ENCODE measurements at places on chromosomes 3 and 15.

GRCh38 chr15:40389824-40390595, 7.5 kb downstream of the KNSTRN start:
- DNase-seq = no peak

- DNase-seq = no peak
Measured at GRCh38 chr3:69273896-69274295, 112.0 kb downstream of the FRMD4B start.

DNA sequence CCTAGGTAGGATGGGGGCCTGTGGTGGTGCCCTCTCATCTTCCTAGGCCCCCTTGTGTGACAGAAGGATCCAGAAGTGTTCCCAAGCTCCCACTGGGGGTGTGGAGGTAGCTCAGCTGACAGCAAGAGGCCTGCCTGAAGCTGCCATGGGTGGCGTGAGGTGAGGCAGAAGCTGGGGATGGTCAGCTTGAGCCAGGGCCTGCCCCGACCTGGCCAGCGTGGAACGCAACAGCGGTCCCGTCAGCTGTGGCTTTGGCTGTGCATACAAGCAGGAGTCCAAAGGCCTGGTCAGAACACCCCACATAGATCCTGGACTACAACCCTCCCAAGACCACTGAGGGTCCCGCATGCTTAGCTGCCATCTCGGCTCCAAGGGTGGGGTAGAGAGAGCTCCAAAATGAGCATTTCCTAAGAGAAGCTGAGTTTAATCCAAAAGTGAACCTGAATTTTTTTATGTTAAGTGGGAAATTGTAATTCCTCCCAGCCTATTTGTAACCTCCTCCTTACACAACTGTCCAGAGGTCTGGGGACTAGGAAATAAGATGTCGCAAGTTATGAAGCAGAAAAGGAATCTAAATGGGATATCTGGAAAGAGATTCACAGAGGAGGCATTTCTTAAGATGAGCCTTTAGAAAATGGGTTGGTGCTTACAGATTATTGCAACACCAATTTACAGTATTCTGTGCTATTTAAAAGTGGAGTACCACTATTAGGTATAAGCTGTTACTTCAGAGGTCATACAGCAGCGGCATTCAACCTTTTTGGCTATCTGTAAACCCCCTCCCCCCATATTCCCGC, 9.9 kb upstream of the PLA2G4D start:
- no peak for DNase-seq

DNA sequence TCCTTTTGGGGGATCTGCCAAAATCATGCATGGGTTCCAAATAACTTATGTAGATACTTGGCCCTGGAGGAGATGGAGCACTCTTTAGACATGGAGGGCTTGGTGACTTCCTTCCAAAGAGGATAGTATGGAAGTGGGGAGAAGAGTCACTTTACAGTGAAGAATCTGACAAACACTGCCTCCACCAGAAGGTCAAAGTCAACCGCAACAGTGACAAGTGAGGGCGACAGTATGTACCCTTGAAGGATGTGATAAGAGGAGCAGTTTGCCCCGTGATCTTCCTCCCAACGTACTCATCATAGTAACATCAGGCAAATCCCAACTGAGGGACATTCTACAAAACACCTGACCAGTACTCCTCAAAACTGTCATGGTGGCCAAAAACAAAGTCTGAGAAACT, 62.0 kb downstream of the LMCD1 start:
- no peak for DNase-seq

GRCh38 chr3:110932567-110932966, 139.0 kb upstream of the NECTIN3 start:
- no peak for DNase-seq

GRCh38 chr3:165875644-165876043, 38.4 kb upstream of the BCHE start:
- DNase-seq = no peak

- DNase-seq = no peak
Measured at GRCh38 chr15:48010316-48010715, 110.5 kb upstream of the SLC24A5 start.

DNA sequence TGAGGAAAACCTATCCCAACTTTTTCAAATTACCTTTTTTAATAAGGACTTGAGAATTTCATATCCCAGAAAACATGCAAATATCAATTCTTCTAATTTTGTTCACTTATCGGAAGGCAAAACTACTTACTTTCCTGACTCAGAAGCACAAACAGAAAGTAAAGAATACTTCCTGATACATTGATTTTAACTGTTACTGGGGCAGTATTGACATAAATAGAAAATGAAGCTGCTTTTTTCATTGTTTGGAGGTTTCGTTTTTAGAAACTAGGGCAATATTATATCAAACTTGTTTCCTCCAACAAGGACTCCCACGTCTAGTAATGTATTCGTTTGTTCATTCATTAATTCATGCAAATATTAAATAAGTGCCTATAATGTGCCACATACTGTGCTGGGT, 19.1 kb downstream of the PAQR9 start:
- DNase-seq = no peak

GRCh38 chr3:173617490-173617889, 219.9 kb downstream of the NLGN1 start:
- no peak for DNase-seq

DNA sequence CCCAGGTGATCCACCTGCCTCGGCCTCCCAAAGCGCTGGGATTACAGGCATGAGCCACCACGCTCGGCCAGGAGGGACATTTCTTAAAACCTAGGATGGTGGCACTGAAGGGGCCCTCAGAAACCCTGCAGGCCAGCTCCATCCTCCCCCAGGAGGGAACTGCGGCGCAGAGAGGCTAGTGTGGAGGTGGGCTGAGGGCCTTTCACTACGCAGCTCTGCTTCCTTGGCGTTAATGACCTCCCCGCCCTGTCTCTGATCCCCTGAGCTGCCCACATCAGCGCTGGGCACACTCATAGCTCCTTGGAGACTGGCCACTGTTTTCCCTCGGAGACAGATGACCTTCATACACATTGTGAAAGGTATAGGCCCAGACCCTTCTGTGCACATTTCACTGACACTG, 46.2 kb upstream of the MAGEF1 start:
- DNase-seq = no peak

GRCh38 chr15:43776101-43776717, 557 bp downstream of the ELL3 start:
- peak; percentile 79 for DNase-seq

GRCh38 chr3:48405343-48405881, 24.5 kb downstream of the PLXNB1 start:
- no peak for DNase-seq

- DNase-seq = no peak
Measured at GRCh38 chr3:42979044-42979972, at the start of gene GASK1A. TSS of gene GASK1A (plus strand) at chr3:42979311. CDS start at chr3:42979643, 332 bp downstream.

- DNase-seq = no peak
Measured at GRCh38 chr3:14484741-14485140, 55.4 kb downstream of the GRIP2 start.

GRCh38 chr3:177705976-177706823, 508.9 kb upstream of the TBL1XR1 start:
- no peak for DNase-seq

DNA sequence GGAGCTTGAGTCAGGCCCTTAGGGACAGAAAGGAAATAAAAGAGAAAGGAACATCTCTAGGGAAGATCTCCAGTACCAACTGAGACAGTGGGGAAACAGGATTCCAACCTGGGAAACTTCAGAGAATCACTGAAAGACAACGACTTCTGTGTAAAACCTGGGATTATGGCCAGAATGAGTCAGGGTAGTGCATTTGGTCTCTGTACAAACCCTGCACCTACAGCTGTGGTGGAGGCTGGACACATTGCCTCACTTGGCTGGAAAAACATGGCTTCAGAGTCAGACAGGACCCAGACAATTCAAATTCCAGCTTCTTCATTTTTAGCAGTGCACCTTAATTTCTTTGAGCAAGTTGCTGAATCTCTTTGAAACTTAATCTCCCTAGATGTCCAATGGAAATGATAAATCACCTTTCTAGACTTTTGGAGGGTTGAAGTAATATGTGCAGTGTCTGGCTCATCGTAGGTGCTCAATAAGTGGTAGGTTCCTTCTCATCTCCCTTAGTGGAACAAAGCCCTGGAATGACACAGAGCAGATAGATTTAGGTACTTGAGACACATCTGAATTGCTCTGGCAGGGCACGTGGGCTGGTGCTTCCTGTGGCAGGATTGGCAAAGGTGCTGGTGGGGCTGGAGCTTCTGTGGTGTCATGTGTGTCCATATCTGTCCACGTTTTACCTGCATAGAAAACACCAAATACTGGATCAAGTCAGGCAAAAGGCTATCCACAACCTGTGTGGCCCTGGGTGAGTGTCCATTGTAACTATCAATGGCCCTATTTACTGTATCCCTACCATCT, 6.1 kb upstream of the CLSTN2 start:
- DNase-seq = no peak

DNA sequence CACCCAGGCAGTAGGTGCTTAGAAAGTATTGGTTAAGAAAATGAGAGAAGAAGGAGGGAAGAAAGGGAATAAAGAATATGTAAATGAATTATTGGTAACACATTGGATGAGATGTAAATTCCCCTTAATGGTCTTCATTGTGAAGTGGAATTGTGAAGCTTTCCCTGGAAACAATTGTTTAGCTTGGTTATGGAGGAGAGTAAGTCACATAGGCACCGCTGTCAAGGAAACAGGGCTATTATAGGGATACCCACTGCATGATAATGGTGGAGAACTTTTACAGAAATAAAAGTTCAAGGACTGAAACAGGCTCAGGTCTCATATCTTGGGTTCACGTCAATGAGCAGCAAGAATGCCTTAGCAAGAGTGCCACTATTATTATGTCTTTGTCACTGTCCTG, 9.5 kb downstream of the SYNPR start:
- no peak for DNase-seq

- DNase-seq = no peak
Measured at GRCh38 chr3:168813225-168813802, 717.6 kb upstream of the GOLIM4 start.

GRCh38 chr3:106425026-106425425, 556.2 kb upstream of the CBLB start:
- DNase-seq = no peak

- no peak for DNase-seq
Measured at GRCh38 chr3:171145798-171146197, 119.3 kb upstream of the SLC2A2 start.

GRCh38 chr3:20145874-20146273, 40.1 kb downstream of the SGO1 start:
- no peak for DNase-seq

- DNase-seq = no peak
Measured at GRCh38 chr3:189169728-189170127, 2.0 kb upstream of the TPRG1 start.

- no peak for DNase-seq
Measured at GRCh38 chr15:56871867-56872266, 46.6 kb upstream of the TCF12 start.

- no peak for DNase-seq
Measured at GRCh38 chr3:52524258-52524751, 9.4 kb downstream of the NT5DC2 start.

DNA sequence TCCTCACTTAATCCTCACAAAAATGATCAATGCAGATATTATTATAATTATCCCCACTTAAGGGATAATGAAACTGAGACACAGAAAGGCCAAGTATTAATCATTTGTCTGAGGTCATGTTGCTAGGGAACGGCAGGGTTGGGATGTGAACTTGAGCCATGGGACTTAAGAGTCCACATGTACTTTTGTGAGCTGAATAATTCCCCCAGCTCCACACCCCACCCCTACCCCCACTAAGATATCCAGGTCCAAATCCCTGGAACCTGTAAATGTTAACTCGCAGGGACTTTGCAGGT, 290.5 kb upstream of the GADL1 start:
- no peak for DNase-seq

DNA sequence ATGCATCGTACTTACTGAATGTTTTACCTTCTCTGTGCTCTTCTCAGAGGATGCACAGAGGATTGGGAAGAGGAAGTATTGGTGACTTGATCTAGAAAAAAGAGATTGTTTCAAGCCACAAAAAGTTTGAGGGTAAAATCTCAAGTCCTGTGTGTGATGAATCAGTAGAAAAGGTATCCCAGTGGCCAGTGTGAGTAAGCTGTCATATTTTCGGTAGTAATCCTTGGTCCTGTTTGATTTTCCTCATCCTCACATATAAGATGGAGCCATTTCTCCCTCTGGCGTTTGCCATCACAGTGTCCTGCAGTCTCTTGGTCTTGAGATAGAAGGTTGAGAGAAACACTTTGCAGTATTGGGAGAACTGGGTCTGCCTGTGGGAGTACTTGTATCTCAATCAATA, 166.8 kb downstream of the LPP start:
- no peak for DNase-seq

- DNase-seq = no peak
Measured at GRCh38 chr15:82021992-82022391, 23.8 kb downstream of the MEX3B start.

DNA sequence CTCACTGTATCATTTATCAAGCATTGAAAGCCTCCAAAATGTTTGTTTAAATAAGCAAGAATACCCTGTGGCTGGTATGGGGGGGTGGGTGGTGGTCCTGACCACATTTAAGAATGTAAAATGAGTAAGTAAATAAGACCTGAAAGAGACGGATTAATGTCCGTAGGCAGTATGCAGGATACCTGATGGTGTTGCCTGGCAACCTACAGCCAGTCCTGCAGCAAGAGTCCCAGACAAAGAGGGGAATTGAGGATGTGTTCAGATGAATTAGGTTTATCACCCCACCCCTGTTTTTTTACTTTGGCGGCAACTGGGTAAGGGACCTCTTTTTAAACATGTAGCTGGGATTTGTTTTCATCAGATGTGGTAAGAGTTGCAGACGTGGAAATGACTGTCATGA, 99.8 kb upstream of the BFSP2 start:
- DNase-seq = no peak

GRCh38 chr15:39629371-39629770, 48.5 kb downstream of the THBS1 start:
- no peak for DNase-seq

- DNase-seq = no peak
Measured at GRCh38 chr3:149828390-149828789, 15.4 kb downstream of the RNF13 start.

DNA sequence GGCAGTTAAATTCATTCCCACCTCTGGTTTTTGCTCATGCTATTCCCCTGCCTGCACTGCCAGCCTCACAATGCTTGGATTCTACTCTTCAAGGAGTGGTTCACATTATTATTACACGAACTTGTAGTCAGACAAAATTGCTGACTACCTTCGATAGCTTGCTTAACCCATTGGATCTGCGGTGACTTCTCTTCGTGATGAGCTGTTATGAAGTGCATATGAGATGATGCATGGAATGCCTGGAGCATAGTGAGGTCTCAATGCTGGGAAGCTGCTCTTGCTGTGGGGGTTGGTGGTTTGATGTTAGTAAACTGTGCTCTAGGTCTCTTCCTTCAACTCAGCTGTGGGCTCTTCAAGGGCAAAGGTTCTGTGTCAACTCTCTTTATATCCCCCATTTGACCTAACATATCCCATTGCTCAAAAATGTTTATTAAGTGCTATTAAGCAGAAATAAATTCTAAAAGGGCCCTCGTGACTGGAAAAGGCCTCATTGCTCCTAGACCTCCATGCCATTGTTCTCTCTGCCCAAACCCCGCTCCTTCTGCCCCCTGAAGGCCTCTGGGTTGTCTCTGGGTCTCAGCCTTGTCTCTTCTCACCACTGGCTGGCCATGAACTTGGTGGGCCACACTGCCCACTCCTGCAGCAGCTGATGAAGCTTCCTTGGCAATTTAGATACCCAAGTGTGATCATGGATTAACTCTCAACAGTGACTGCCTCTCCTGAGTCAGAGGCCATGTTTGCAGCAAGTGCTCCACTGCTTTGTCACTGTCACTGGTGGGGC, 4.5 kb upstream of the SLCO2A1 start:
- no peak for DNase-seq
